ENCODE measurements at places on chromosomes 1 and 21.

DNA sequence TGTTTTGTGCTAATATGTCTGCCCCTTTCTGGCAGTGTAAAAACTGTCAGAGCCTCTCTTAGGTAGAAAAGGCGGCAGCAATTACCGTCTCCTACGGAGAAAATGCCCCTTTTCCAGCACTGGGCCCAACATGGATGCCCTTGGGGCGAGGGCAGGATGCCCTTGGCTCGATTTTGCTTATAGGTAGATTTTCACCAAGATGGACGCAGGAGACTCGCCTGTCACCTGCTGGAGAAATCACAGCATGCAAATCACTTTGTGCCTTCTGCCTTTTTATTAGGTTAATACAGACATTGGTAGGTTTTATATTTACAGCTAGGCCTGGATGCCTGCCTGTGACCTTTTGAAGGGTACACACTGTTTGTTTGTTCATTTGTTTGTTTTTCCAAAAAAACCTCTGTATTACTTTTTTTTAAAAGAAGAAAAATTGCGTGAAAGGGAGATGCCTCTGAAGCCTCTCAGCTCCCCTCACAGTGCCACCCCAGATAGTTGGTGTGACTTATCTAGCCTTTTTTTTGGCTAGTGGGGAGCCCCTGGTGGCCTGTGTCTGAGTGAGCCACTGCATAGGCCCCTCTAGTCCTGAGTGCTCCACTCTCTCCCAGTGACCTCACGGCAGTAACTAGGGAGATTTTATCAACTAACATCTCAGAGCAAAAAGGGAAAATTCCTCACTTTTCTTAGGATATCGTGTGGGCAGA, 2.5 kb downstream of the ATP1B1 start:
- DNase-seq, result no peak

GRCh38 chr1:181296180-181296579, 187.1 kb upstream of the CACNA1E start:
- no peak for DNase-seq

DNA sequence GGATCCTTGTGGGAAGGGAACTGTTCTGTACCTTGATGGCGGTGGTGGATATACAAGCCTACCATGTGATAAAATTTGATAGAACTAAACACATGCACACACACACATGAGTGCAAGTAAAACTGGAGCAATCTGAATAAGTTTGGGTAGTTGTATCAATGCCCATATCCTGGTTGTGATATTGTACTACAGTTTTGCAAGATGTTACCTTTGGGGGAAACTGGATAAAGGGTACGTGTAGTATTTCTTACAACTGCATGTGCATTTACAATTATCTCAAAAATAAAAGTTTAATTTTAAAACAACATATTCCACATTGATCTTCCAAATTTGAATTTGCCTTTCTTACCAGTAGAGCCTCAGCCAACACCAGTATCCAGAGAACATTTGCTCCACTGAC, 99.6 kb downstream of the DTL start:
- no peak for DNase-seq

GRCh38 chr21:39004634-39005501, 178.4 kb downstream of the PSMG1 start:
- DNase-seq, result no peak

GRCh38 chr21:46004168-46004861, 22.7 kb downstream of the COL6A1 start:
- DNase-seq, result no peak

DNA sequence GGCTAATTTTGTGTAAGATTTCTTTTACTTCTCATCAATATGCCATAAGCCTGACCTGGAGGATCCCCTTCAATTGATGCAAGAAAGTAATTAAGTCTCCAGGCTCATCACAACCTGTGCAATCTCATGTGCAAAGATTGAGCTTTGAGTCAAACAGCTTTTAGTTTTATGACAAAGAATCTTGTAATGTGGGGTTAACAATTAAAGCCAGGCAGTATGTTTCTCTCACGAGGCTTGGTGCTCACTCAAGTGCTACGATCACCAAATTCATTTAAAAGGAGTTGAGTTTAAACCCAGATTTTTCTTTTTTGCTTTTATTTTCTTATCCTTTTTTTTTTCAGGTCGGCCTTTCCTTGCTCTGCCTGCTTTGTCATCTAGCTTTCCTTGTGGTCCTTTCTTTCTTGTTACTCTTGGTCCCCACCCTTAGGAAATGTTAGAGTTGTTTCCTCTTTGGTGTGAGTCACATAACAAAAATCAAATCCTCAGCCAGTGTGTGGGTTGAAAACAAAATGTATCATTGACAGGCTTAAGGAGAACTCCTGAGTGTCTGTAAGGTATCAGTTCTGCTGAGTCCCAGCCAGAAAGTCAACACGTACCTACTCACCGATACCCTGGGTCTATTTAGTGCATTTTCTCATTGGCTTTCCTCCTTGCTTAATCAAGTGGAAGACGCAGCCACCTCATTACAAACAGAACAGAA, 1037.2 kb downstream of the ADGRL2 start:
- no peak for DNase-seq

DNA sequence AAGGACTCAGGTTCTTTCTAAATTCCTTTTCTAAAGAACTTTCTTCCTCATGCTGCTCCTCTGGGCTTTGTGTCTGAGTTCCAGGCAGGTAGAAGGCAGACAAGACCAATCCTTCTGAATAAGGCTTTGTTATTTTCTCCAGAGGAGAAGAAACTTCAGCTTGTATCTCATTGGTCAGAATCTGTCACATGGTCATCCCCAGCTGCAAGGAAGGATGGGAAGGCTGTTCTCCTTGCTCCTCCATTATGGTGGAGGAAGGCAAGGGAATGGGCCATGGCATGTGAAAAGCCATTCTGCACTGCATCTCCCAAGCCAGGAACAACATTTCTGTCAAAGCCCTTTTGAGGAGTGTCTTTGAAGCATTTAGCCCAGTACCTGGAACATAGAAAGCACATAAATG, 50.6 kb upstream of the NTPCR start:
- no peak for DNase-seq

DNA sequence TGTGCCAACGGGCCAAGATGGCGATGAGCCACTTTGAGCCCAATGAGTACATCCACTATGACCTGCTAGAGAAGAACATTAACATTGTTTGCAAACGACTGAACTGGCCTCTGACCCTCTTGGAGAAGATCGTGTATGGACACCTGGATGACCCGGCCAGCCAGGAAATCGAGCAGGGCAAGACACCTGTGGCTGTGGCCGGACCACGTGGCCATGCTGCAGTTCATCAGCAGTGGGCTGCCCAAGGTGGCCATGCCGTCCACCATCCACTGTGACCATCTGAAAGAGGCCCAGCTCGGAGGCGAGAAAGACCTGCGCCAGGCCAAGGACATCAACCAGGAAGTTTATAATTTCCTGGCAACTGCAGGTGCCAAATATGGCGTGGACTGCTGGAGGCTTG, 32.2 kb upstream of the GPR137B start:
- no peak for DNase-seq

DNA sequence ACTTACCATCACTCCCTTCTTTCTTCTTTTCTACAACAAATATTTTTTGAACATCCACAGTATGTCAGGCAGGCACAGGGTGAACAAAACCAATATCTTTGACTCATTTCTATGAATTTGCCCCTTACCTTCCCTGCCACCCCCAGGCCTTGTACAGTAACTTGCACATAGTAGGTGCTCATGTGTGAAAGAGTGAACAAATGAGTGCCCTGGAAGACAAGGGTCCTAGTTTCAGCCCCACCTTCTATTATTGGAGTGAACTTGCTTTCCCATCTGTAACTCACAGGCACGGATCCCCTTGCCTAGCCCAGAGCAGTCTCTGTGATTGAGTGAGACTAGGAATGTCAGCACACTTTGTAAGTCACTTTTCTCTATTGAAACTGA, 12.8 kb downstream of the ZDHHC18 start:
- DNase-seq, result no peak

DNA sequence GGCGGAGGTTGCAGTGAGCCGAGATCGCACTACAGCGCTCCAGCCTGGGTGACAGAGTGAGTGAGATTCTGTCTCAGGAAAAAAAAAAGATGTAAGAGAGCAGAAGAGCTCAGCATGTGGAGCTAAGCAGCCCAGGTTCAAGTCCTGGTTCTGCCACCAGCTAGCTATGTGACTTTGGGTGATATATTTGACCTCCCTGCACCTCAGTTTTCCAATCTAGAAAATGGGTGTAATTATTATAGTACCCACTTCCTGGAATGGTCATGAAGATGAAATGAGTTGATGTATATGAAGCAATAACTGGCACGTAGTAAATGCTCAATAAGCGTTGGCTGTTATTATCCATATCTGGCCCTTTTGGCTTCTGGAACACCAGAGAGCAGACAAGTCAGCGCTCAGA, 38.2 kb downstream of the CAMK2N1 start:
- DNase-seq, result no peak

GRCh38 chr1:154433161-154433764, 28.1 kb downstream of the IL6R start:
- no peak for DNase-seq

DNA sequence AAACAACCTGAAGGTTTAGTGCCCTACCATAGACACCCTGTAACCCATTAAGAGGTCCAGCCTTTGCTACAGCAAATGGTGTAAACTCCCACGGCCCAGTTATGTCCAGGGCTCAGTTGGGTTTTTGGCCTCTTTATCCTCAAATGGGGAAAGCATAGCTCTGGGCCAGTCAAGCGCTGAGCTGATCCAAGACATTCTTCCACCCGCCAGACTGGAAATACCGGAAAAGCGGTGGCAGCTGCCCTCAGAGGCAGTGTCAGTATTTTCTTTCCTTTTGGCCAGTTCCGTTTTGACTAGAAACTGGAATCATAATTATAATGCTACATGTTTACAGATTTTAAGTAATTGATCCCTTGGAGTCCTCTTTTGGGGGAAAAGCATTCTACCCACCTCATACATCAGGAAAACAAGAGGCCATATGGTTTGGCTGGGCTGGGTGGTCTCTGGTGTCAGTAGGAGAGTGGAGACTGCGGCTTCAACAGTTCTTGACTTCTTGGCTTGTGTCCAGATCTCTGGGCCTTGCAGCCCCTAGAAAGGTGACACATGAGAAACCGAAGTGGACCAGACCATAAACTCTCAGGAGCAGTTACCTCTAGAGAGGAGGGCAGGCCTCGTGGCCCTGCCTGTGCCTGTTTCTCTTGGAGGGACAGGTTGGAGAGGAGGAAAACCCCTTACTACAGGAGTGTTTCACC, 30.2 kb upstream of the CLDN14 start:
- DNase-seq, result no peak

GRCh38 chr1:184388971-184389370, 2.1 kb downstream of the C1orf21 start:
- no peak for DNase-seq

- no peak for DNase-seq
Observed at GRCh38 chr21:44790368-44790767, 11.3 kb downstream of the UBE2G2 start.

DNA sequence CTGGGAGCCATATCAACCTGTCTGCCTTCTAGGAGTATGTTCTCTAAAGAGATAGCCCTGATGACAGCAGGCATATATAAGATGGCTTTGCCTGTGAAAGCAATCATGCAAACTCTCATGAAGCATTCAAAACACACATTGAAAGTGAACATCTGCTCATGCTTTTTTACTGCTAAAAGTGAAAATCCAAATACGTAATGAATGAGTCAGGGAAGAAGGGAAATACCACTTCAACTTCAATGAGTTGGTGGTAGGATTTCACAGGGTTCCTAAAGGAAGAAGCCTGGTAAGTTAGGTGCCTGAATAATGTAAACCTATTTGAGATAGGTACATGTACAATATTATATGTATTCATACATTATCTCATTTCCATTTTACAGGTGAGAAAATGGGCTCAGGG, 50.5 kb upstream of the SLFNL1 start:
- no peak for DNase-seq

- DNase-seq, result no peak
Observed at GRCh38 chr1:78718566-78718965, 68.9 kb downstream of the IFI44 start.

GRCh38 chr1:31976401-31976800, 37.3 kb upstream of the KHDRBS1 start:
- no peak for DNase-seq

DNA sequence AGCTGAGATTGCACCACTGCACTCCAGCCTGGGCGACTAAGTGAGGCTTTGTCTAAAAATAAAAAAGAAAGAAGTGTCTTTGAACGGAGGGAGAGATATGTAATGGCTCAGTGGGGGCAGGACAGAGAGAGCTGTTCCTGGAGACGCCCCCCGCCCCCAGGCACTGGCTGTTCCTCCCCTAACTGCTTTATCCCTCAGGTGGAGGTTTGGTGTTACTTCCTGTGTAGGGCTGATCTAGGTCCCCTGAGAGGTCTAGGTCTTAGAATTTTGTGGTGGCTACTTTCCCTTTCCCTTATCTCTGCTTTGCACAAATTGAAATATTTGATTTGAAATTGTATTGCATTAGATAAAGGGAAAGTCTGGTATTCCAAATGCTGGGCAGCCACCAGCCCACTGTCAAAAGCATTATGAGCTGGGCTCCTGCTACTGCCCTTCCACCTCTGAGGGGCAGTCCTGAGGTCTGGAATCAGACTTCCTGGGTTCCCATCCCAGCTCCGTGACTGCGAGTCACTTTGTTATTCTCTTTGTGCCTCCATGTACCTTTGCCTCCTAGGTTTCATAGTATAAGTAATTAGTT, 134.8 kb upstream of the KIF26B start:
- DNase-seq, result no peak

DNA sequence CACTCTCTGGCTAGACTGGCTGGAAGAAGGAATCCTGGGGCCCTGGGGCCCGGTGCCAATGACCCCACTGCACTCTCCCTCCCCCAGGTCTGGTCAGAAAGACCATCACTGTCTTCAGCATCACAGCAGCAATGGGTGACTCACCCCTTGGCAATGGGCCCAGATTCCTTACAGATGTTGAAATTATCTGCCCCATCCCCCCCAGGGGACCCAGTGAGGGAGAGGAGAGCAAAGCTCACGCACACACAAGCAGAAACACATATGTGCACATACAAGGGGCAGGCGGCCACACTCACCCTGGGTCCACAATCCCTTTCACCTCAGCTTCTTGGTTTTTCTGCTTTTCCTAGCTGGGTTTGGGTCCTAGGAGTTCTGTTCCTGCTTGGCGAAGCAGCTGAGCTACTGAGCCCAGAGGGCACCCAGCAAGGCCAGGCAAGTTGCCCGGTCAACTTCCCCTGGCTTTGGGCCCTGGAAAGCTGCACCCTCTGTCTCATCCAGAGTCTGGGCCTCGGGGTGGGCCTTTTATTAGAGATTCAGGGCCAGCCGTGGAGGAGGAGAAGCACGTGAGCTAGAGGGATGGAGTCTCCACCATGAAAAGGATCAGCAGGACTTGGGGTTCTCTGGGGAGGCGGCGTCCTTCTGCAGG, 2.6 kb downstream of the COL16A1 start:
- no peak for DNase-seq

GRCh38 chr1:16032388-16033102, 10.7 kb downstream of the CLCNKA start:
- DNase-seq, result peak; percentile 29

DNA sequence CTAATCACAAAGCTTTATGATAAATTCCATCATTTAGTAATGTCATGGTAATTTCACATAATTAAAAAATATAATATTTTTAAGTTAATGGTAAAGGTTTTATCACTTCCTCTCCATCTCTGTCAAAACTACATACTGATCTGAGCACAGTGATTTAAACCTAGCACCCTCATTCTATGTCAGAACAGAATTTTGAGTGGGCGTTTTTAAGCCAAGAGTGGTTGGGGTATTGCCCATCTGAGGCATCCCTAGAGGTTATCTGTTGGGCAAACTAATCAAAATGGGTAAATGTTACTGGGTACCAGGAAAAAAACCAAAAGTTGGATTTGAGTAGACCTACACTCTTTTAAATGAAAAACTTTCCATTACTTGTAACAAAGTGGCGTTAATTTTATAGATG, 100.7 kb upstream of the GFI1 start:
- DNase-seq, result no peak

- no peak for DNase-seq
Observed at GRCh38 chr1:48258106-48258505, 35.6 kb downstream of the SLC5A9 start.

Data from esophagus squamous epithelium (tissue), 5 donors.